ENCODE measurements at places on chromosomes 7 and 10.

GRCh38 chr7:19143881-19144574 lies 1.2 kb downstream of the FERD3L start:
- no peak for DNase-seq

GRCh38 chr7:128318691-128319090 lies 25.0 kb downstream of the RBM28 start:
- no peak for DNase-seq

GRCh38 chr7:36707465-36707864 lies 16.8 kb downstream of the AOAH start:
- DNase-seq = no peak

GRCh38 chr10:103852856-103853255 lies 2.5 kb downstream of the SH3PXD2A start:
- DNase-seq = no peak

- no peak for DNase-seq
Observed at GRCh38 chr7:76142861-76143260, 58.8 kb upstream of the SRRM3 start.

GRCh38 chr7:24902276-24902675 lies 77.7 kb downstream of the OSBPL3 start:
- no peak for DNase-seq

- no peak for DNase-seq
Observed at GRCh38 chr7:27712217-27712616, 27.7 kb upstream of the TAX1BP1 start.

DNA sequence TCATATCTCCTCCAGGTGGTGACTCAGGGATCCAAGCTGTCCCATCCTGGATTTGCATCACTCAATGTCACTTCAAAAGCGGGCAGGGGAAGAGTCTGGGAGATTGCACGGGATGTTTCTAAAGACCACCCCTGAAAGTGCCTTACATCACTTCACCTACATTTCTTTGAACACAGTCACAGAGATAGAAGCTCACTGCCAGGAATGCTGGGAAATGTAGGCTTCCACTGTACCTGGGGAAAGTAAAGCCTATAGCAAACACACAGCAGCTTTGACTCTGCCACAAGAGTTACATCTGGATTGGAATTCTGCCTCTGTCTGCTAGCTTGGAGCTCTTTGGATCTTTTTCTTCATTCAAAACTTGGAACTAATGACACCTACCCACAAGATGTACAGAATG lies 300.9 kb downstream of the WDR11 start:
- DNase-seq = no peak

DNA sequence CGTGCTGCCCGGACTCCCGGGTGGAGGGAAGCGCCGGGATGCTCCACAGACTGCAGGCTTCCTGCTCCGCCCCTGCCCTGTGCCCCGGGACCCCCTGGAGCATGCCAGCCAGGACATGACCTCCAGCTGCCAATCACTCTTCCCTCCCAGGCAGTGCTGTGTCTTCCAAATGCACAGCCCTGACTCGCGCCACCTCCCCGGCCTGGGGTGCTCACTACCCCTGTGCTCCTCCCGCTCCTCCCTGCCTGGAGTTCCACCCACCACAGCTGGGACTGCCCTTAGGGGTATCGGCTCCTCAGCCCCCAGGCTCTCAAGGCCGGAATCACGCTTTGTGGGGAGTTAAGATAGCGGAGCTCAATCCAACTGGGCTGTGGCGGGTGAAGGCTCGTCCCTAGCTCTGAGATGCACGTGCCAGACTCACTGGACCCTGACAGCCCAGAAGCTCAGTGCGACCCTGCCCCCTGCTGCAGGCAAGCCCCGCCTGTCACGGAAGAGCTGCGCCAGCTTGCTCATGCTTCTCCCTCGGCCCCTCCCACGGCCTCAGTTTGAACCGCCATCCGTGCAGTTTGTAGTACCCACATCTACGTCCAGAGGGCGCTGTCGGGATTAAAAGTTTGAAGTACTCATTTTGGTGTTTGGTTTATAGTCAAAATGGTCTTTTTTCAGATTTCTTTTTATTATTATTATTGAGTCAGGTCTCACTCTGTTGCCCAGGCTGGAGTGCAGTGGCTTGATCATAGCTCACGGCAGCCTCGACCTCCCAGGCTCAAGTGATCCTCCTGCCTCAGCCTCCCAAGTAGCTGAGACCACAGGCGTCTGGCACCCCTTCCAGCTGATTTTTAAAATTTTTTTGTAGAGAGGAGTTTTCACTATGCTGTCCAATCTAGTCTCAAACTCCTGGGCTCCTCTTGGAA lies 142.5 kb upstream of the TCERG1L start:
- peak; percentile 75 for DNase-seq

DNA sequence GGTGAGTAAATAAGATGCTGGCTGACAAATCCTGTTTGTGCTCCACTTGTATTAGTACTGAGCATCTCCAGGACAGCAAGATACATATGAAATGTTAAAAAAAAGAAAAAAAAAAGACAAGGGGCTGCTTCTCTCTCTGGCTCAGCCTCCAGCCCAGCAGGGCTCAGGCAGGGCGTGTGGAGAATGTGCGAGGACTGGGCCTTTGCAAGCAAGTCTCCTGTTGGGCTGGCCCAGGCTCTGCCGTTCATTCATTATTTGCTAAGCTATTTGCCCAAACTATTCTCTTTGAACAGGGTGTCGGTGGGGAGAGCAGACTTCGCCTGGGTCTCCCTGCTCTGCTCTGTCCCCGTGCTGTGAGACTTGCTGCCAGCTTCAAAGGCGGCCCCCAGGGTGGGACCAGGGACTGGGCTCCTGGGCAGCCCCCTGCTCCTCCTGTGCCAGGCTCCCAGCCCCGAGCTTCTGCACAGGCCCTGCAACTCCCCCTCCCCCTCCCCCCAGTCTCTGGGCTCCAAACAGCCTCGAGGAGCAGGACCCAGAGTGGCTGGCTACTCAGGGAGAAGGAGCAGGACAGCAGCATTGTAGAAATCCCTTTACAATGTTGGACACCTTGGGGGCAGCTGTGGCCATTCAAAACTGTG lies 25.6 kb upstream of the MGMT start:
- DNase-seq = no peak

DNA sequence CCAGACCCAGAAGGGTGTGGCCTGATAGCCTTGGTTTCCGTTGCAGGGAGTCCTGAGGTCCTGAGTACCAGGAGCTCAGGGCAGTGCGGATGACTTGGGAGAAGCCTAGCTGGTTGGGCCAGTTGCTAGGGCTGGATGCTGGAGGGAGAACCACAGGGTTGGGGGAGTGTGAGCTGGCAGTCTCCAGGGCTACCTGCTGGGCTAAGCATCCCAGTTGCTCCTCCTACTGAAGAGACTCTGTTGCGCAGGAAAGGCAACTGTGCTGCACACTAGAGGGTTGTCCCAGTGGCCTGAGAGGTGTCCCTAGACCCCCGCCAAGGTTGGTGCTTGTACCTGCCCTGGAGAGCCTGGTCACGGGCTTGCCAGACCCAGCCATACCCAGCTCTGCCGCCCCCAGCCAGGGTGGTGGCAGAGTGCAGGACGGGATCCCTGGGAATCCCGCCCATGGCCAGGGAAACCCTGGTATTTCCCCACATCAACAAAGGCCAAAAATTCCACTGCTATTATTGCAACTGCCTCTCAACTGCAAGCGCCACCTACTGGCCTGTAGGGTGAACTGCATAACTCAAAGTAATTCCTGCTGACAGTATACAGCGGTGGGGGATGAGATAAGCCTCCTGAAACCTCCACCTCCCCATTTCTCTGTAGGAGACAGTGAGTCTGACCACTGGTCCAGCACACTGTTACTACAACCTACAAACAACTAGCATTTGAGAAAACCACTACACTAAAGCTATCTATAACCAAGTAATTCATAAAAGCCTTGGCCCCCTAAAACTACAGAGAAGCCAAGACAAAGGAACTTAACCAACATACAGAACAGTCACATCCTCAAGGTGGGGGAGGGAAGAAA lies 67.6 kb upstream of the DDC start:
- DNase-seq = peak; percentile 58

DNA sequence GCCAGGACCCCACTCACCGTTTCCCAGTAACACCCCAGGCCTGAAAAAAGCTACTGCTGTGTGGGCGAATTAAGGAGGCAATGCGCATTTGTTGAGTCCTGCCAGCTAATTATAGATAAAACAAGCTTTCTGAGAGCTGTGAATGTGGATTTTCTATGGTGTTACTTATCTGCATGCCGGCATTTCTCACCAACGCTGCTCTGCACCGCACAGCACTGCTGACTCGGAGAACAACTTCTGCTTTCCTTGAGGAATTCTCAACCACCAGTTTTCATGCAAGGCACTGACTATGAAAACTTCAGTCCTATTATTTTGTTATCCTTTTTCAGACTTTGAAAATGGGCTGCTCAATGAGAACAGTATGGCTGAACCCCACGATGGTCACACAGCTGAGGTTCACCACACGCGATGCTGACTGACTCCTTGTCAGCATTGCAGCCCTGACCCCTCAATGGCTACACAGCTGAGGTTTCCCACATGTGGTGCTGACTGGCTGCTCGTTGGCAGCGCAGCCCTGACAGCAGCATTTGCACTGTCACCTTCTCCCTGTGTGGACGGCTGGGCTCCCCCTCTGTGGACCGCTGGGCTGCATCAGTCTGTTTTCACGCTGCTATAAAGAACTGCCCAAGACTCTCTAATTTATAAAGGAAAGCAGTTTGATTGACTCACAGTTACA lies 190.6 kb downstream of the DIP2C start:
- no peak for DNase-seq

DNA sequence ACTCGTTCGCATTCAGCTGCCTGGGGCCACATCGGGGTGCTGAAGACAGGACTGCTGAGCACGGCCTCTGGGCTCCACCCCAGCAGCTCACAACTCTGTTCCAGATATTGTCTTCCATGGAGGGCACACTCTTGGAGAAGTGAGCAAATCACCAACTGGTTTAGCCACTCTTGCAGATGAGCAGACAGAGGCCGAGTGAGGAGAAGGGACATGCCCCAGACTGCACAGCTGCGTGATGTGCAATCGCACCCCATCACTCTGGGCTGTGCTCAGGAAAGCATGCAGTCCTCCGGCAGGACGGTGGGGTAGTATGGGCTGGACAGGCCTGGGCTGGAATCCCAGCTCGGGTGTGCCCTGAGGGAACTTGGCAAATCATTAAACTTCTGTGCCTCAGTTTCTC lies 111.6 kb downstream of the FAM53B start:
- DNase-seq = no peak

DNA sequence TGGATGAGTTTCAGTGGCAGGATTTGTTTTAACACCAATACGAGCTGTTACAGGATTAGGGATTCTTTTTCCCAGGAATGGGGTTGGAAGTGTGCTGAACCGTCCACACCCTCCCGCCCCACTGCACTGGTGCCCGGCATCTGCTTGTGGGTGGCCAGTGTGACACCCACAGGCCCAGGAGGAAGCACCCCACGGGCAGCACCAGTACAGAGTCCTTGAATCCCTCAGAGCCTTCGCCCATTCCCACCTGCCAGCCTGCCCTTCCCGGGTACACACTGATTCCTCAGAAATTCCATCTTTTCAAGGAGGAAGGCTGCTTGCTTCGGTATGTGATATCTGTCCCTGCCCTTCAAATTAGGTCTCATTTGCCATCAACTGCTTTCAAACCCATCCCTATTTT lies 15.4 kb downstream of the INSIG1 start:
- DNase-seq = no peak

DNA sequence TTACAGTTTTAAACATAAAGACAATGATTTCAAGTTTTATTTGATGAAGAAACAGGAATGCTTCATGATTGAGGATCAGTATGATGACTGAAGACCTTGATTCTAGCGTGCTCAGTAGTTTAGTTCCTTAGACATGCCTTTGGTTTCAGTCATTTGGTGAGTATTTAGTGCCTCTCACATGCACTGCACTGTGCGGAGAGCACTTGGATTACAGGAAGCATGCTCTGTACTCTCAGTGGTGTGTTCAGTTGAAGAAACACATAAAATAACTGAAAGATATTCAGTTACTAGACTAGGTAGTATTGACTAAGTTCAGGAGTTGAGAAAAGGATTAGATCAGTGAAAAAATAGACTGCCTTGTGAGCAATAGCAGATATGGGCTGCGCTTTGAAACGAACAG lies 25.5 kb downstream of the RBM17 start:
- no peak for DNase-seq

DNA sequence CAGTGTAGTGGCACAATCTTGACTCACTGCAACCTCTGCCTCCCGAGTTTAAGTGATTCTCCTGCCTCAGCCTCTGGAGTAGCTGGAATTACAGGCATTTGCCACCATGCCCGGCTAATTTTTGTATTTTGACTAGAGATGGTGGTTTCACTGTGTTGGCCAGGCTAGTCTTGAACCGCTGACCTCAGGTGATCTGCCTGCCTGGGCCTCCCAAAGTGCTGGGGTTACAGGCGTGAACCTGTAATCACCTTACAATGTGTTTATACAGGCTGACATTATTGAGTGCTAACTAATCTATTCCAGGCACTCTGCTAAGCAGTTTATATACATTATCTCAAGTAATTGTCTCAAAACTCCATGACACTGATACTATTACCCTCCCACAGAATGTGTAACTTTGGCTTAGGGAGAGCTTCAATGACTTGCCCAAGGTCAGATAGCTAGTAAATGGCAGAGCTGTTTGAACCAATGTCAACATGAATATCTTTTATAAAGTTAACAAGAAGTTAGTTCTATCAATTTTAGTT lies 36.8 kb downstream of the KIFBP start:
- DNase-seq = no peak

DNA sequence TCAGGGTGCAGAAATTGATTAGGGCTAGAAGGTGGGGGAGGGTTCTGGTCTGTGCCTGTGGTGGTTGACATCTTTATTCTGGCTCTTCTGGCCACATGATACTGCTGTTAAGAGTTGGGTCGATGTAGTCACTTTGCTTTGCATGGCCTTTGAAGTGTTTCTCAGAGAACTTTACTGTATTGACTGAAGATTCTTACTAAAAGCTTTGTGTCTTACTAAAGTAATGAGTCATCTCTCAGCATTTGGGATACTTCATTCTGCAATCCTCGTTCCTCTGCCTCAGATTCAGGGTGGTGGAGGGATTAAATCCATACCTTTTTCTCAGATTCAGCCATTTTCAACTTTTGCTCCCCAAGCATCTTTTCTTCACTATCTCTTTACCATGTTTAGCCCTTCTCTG lies 38.6 kb downstream of the STEAP4 start:
- DNase-seq = no peak

DNA sequence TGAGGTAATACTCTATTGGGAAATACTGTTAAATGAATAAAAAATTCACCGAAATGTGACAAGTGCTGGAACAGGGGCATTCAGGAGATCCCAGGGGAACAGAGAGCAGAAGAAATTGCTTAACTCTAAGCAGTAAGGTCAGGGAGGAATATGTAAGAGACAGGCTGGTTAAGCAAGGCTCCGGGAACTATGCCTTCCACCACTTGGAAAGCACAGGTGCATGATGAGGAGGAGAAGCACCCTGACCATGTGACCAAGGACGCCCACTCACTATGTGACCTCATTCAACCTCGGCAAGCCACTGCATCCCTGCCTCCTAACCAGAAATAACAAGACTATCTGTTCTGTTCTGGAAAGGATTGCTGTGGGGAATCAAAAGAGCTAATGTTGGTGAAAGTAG lies 218.4 kb downstream of the ELMO1 start:
- no peak for DNase-seq
